ENCODE measurements at places on chromosomes 4 and X.

GRCh38 chr4:162456106-162456505 is 292.3 kb upstream of the FSTL5 start:
- DNase-seq: no peak

- DNase-seq: no peak
These were observed 46.4 kb downstream of the IL13RA1 start for GRCh38 chrX:118773782-118774181.

- DNase-seq: no peak
These were observed 34.5 kb downstream of the NSG1 start for GRCh38 chr4:4421356-4421755.

DNA sequence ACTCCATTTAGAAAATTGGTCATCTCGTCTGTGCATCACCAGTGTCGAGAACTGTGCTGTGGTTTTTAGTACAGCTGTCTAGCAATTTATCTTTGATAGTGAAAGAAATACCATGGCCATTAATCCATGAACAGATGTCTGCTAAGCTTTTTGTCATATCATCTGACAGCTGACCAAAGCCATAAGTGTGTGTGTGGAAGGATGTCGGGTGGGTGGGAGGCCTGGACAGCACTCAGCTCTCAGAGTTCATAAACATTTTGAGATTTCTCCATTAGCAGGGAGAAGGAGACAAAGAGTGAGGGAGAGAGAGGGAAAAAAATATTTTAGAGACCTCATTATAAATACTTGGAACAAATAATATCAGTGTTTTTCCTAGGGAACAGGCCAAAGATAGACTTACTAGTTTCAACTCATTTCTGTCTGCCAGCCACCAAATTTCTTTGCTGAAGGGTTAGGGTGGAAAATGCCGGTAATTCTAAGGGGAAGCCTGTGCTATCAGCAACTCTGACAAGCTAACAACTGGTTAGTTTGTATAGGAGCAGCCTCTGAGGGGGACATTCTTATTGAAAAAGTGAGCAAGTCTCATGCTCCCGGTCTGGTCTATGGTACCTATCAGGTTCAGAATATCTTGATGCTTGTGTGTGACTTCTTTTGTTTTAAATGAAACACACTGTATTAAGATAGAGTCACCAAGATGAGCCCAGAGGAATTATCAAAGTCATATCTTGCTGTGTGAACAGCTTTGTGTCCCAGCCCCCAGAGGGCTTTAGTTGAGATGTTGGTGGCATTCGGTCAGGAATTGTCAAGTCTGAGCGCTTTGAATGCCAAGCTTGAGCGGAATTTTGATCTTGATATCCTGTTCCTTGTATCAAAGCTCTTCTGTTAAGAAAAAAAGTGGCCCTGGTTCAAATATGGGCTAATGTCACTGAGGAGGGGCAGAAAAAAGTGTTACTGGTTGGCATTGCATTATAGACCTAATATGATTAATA is 41.9 kb upstream of the PDLIM3 start:
- DNase-seq: no peak

DNA sequence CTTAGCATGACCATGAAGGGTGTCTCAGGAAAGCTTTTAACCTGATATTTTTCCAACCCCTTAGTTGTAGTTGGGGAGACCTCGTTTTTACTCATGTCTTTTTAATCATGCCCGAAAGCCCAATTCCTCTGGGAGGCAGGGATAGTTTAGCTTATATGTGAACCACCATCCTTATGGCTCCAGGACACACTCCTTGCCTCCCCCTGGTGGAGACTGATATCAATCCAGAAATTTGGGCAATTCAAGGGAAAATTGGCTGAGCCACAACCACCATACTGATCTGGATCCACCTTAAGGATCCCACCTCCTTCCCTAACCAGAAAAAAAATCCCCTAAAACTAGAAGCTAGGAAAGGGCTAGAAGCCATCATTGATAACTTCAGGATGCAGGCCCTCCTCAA is 13.4 kb upstream of the COL25A1 start:
- DNase-seq: no peak

DNA sequence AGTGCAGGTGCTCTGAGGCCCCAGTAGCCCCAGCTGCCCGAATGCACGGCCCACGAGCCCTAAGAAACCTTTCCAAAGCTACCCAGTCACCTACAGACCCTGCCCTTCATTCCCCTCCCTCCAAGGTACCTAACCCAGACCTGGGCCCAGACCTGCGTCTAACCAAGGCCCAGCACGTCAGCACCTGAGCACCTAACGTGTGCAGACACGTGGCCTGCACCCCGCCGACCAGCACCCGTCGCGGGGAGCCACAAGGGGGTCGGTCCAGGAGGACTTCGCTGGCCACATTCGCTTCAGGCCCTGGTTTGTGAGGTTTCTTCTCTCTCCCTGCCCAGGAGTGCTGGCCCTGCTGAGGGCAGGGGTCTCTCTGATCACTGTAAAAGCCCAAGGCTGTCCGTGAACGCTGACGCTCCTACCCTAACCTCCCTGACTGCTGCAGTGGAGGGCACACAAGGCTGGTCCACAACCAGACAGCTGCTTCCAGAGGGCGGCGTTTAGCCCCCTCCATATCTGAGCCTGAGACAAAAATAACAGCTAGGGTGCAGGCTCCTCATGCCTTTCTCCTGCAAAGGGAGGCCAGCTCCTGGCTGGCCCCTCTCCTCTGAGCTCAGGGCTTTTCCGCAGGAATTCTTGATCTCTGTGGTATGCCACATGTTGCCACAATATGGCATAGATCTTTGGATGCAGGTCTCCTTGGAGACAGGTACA is 31.8 kb downstream of the WDR1 start:
- DNase-seq: no peak

- no peak for DNase-seq
These were observed 28.3 kb upstream of the MAP9 start for GRCh38 chr4:155405059-155405458.

DNA sequence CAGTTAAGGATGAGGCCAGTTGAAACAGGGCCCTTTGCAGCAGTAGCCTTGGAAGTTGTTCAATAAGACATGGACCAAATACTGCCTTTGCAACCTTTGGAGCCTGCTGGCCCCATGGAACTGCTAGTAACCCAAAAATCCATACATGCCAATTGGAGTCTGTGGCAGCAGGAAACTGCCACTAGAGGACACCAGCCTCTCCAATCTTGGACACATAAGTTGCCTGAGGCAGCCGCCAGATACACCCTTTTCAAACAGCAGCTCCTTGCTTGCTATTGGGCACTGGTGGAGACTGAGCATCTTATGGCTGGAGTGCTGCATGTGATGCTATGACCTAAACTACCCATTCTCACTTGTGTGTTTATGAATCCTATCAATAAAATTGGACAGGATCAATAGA is 14.8 kb upstream of the LAP3 start:
- DNase-seq: no peak

GRCh38 chr4:141614878-141615586 is 21.4 kb upstream of the IL15 start:
- no peak for DNase-seq

DNA sequence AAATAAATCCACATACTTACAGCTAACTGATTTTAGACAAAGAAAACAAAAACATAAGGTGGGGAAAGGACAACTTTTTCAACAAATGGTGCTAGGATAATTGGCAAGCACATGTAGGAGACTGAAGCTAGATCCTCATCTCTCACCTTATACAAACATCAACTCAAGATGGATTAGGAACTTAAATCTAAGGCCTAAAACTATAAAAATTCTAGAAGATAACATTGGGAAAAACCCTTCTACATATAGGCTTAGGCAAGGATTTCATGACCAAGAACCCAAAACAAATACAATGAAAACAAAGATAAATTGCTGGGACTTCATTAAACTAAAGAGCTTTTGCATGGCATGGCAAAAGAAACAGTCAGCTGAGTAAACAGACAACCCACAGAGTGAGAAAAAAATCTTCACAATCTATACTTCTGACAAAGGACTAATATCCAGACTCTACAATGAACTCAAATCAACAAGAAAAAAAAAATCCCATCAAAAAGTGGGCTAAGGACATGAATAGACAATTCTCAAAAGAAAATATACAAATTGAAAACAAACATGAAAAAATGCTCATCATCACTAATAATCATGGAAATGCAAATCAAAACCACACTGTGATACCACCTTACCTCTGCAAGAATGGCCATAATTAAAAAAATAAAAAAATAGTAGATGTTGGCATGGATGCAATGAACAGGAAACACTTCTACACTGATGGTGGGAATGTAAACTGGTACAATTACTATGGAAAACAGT is 14.1 kb upstream of the AFP start:
- no peak for DNase-seq

- no peak for DNase-seq
These were observed 520.7 kb upstream of the ARX start for GRCh38 chrX:25536307-25536970.

DNA sequence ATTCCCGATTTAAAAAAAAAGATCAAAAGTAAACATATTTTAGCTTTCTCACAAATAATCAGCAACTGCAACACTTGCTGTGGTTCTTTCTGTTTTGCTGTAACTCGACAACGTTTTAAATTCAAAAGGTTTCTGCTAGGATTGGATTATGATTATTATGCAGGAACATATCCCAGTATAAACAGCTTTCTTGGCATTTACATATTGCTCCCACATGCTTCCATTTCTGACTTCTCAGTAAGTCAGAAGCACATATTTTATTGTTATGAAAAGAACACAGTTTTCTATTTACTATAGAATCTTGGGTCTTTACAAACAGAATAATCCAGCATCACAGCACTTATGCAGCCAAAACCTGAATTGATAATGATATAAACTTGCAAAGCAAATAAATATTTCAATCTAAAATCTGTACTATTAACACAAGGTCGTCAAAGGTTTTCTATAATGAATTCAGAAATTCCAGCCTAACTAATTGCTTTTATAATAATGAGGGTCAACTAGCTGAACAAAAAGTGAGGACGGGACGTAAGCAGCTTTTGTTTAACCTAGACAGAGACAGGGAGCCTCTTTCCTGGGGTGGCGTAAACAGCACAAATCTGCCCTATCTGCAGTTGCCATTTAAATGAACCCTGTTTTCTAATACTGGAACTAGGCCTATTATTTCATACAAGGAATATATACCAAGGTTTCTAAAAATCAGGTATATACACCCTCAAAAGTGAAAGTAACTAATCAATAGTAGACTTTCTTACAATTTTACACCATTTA is 9.8 kb upstream of the PCDH18 start:
- DNase-seq: no peak

GRCh38 chr4:180261346-180261745 is 1981.9 kb upstream of the TENM3 start:
- DNase-seq: no peak

DNA sequence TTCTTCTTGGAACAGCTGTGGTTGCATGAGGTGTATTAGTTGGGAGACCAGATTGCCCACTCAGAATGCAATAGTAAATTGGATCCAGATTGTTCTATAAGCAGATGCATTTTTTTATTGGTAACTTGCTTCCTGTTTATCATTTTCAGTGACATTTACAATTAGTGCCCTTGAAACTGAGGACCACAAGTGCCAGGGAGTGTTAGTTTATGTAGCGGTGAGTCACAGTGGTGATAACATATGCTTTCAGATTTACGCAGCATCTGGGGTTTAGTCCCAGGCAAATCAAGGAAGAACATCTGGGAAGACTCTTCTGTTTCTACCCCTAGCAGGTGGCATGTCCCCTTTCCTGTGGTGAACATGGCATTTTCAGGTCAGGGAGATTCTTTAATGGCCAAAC is 24.1 kb downstream of the FRMPD4 start:
- DNase-seq: no peak

DNA sequence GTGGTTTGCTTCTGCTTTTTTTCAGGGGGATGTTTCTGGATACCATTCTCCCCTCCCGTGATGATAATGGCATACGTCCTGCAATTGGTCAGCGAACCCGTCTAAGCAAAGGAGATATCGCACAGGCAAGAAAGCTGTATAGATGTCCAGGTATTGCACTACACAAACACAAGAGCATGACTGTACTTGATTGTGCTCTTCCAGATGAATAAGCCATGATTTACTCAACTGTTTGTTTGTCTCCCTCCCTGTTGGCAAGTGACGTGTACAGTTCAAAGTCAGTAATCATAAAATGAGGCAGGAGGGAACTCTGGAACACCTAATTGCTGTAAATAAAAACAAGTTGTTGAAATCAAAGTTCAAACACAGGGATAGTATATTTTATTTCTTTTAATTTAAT is 141.4 kb downstream of the TLL1 start:
- DNase-seq: no peak

DNA sequence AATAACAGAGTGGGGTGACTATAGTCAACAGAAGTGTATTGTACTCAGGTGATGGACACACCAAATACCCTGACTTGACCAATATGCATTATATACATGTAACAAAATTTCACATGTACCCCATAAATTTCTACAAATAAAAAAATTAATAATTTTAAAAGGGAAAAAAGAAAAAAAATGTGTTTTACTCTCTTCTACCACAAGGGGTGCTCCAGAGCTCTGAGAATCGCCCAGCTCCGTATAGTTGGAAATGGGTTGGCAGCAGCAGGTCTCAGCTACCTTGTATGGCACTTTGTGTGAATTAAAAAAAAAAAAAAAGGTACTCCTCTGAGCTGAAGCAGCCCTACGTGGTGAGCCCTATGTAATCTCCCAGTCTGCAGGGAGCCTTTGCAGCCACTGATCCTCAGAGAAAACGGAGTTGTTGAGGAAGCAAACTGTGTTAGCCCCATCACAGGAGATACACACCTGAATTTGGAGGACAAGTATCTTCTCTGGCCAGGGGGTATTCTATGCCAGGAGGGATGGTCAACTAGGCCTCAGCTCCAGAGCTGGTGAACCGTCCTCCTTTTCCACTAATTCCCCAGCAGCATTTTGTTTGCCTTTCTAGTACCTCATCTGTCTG is 17.2 kb upstream of the POLA1 start:
- DNase-seq: no peak

- no peak for DNase-seq
These were observed 5.0 kb downstream of the FBXO8 start for GRCh38 chr4:174278467-174278866.

- DNase-seq: no peak
These were observed 115.7 kb upstream of the PJA1 start for GRCh38 chrX:69280933-69281332.

DNA sequence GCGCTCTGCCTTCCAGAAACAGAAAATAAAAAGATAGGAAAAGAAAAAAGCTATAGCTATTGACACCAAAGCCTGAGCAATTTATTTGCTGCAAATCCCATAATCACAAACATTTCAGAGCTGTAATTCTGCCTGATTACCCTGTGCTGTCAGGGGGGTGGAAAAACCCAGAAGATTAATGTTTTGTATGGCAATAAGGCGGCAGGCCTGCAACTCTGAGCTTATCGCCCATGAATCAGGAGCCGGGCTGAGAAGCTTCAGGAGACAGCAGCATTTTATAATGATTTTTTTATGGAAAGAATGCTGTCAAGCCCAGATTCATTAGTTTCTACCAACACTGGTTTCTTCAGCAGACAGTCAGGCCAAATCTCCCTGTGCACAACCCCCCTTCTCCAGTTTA is 82.6 kb upstream of the TMEM164 start:
- DNase-seq: no peak

DNA sequence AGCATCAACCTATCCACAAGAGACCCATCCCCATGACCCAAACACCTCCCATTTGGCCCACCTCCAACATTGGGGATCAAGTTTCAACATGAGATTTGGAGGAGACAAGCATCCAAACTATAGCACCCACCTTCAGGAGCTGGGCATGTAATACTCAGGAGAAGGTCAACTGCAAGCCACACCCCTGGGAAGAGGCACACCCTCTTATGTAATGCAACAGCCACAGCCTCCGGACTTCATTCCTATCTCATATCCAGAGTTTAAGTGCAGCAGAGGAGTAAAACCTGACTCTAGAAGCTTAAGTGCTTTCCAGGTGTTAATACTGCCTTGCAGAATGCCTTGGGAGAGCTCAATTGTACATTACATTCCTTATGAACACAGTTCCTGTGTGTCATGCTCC is 197.4 kb downstream of the PTTG2 start:
- no peak for DNase-seq

- no peak for DNase-seq
These were observed 1.0 kb downstream of the SLITRK4 start for GRCh38 chrX:143634663-143635455.
